ENCODE measurements at places on chromosomes 12 and 14. TPM values are rescaled to one million over a fixed set of nuclear protein-coding genes. Genes with fewer than 3 reads are reported as not detected.

The EVL gene
- total RNA-seq: 77.9 TPM

The CLEC14A gene
- 91.3 TPM for total RNA-seq

The SERPINA1 gene
- 1,581 TPM for total RNA-seq

The FBRSL1 gene
- total RNA-seq: 56.9 TPM

The HOXC9 gene
- total RNA-seq: not detected

The CAPS2 gene
- total RNA-seq: 11.9 TPM

The BEGAIN gene
- total RNA-seq: 1.3 TPM

The KCNC2 gene
- 0.06 TPM for total RNA-seq

DNA sequence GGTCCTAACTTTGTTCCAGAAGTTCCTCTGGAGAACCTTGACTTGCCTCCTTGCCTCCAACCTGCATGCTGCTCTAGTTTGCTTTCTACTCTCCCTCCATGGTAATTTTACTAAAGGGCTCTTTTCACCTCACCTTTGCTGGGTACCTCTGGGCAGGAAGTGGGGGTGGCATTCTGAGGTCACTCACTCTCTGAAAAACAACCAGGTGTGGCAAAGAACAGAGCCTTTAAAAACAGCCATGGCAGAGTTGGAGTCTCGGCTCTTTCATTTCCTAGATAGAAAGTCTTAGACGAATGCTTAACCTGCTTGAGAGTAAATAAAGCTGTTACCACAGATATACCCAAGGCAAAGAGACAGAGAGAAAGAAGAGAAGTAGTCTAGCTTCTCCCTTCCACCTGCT is 827.9 kb downstream of the BCL11B start:
- H3K4me3 ChIP-seq: no peak overlapping the region
- no peaks in the 10 kb centered on the region for H3K27me3 ChIP-seq
- no peaks in the 10 kb centered on the region for H3K4me1 ChIP-seq
- H3K36me3 ChIP-seq: no peaks in the 10 kb centered on the region

DNA sequence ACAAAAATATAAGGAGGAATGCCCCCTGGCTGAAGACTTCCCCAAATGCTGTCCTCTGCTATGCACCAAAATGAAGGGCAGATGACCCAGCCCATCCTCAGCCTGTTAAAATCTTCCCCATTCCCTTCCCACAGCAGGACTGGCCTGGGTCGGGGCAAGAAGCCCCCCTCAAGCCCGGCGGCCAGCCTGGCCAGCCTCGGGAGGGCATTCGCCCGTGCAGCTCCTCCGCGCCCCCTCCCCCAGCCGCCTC is 413 bp downstream of the RARG start:
- peak overlapping the region; percentile 44 for H3K4me3 ChIP-seq
- H3K36me3 ChIP-seq: peaks cover 4% of the 10 kb centered on the region
- H3K4me1 ChIP-seq: peaks cover 24% of the 10 kb centered on the region
- H3K27ac ChIP-seq: peak overlapping the region; percentile 87
- no peaks in the 10 kb centered on the region for H3K27me3 ChIP-seq

GRCh38 chr14:74824997-74825396 is 50.9 kb downstream of the PROX2 start:
- H3K27me3 ChIP-seq: no peaks in the 10 kb centered on the region
- DNase-seq: no peak
- no peak overlapping the region for H3K27ac ChIP-seq

DNA sequence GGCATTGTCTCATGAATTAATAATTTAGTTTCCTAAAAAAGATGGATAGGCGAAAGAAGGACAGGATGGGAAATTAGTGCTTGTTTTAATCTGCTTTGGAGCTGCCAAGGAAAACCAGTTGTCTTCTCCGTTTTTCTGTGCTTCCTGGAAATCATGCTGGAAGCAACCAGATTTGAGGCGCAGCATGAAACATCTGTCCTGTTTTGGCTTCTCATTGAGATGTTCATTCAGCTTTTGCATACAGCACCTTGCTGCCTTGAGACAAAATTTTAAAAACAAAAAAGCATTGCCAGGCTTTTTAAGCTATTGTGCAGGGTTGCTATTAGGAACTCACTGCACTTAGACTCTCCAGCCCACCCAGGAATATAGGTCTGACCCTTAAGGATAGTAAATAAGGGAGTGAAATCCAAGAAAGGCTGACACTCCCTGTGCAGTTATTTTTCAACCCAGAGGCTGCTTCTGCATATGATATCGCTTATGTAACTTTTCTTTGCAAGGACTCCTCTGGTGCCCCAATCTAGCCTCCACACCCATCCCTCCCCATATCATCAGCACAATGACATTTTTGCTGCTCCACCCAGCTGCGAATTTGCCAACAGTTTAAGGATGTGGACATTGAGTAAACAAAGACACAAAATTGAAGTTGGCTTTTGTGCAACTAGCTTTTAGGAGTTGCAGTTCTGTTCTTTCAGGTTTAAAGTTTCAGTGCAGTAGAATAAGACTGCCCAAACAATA is 46.9 kb upstream of the MDM1 start:
- H3K27ac ChIP-seq: no peak overlapping the region
- H3K4me3 ChIP-seq: no peak overlapping the region
- H3K27me3 ChIP-seq: no peaks in the 10 kb centered on the region

DNA sequence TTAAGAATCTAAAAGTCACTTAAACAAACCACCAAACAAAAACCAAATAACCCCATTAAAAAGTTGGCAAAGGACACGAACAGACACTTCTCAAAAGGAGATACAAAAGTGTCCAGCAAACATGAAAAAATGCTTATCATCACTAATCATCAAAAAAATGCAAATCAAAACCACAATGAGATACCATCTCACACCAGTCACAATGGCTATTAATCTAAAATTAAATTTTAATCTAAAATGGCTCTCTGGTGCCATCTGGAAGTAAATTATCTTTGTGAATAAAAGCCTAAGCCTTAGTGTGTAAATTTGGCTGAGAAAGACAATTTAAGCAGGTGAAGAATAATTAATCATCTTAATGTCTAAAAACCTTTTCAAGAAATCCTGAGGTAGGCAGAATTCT is 204.5 kb upstream of the PPFIA2 start:
- H3K4me3 ChIP-seq: no peak overlapping the region
- H3K36me3 ChIP-seq: no peaks in the 10 kb centered on the region
- no peaks in the 10 kb centered on the region for H3K4me1 ChIP-seq
- no peaks in the 10 kb centered on the region for H3K27me3 ChIP-seq

DNA sequence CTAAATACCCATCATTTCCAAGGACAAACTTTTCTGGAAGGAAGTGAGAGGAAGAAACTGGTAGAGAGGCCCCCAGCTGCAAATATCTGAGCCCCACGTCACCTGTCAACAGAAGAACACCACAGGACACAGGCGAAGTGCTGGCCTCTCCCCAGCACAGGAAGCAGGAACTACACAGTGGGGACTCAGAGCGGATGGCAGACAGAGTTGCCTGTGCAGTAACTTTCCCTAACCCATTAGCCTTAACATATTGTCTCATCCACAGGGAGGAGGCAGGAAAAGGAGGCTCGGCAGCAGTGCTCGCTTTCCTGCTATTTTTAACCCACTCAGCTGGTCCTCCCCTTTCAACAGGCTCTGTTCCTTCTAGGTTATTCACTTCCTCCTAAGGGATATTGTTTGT is 111.5 kb upstream of the TMPO start:
- H3K36me3 ChIP-seq: no peaks in the 10 kb centered on the region
- no peaks in the 10 kb centered on the region for H3K27me3 ChIP-seq
- H3K4me1 ChIP-seq: peaks cover 11% of the 10 kb centered on the region
- DNase-seq: no peak

- H3K27ac ChIP-seq: no peak overlapping the region
- DNase-seq: no peak
- no peaks in the 10 kb centered on the region for H3K4me1 ChIP-seq
- no peak overlapping the region for H3K4me3 ChIP-seq
Observed at GRCh38 chr12:110816779-110817178, 30.0 kb upstream of the CCDC63 start.

DNA sequence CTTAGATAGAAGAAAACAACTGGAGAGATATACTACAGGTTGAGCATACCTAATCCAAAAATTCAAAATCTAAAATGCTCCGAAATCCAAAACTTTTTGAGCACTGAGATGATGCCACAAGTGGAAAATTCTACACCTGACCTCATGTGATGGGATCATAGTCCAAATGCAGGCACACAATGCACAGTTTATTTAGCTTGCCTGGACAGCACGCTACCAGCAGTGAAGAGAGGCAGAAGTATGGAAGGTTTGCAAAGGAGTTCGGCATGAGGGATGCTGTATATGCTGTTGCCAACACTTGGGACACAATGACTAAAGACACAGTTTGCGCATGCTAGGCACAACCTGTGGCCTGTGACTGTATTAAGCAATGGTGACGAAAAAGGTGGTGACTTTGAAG is 58.1 kb upstream of the CAND1 start:
- no peak overlapping the region for H3K4me3 ChIP-seq
- H3K27me3 ChIP-seq: no peaks in the 10 kb centered on the region
- H3K27ac ChIP-seq: no peak overlapping the region
- no peaks in the 10 kb centered on the region for H3K36me3 ChIP-seq
- DNase-seq: no peak
- H3K4me1 ChIP-seq: no peaks in the 10 kb centered on the region

DNA sequence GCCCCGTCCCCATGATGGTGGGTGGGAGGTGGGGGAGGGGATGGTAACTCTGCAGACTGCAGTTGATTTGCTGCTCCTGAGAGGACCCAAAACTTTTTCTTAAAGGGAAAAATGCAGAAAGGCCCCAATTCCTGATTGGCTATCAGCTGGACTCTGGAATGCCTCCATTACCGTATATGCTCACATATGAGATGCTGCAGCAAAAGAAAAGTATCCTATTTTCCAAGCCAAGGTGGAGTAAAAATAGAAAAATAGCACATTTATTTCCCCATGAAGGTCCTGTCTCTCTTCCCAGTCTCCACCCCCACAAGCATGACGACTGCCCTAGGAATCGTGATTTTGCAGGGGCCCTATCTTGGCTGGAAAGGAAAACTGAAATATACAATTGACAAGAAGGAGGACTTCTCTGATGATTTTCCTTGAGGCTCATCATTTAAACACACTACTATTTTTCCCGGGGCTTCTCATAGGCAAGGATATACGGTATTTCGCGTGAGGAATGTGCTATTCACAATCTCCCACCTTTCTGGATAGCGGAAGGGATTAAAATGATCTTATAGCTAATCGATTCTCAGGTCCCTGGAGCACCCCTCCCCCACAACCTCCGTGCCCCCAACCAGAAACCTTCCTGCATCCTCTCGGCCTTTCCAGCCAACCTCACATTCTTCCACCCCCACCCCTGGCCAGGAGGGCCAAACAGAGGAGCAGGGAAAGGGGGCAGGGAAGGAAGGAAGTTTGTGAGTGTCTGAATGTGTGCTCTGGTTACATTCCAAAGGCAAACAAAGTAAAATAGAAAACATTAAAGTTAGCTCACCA is 138.9 kb upstream of the CCND2 start:
- peaks cover 9% of the 10 kb centered on the region for H3K4me1 ChIP-seq
- H3K36me3 ChIP-seq: no peaks in the 10 kb centered on the region
- no peaks in the 10 kb centered on the region for H3K27me3 ChIP-seq
- peak overlapping the region; percentile 46 for H3K27ac ChIP-seq
- DNase-seq: peak; percentile 73
- no peak overlapping the region for H3K4me3 ChIP-seq

DNA sequence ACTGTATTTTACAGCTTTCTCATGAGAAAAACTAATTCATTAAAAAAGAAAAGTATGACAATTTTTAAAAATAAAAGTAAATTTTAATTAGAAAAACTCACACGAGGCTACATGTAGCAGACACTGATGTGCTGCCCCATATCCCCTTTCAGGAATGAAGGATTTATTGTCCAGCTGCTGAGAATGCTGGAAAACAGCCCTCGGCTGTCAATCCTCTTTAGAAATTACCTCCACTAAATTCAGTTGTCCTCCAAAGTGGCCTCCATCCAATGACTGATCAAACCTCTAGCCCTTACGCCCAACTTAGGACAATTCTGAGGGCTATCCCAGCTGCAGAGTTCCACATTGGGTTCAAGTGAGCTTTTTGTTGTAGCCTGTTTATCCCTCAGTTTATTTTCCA is 29.8 kb upstream of the AP4S1 start:
- DNase-seq: no peak
- H3K27ac ChIP-seq: peak overlapping the region; percentile 40
- H3K4me1 ChIP-seq: peaks cover 4% of the 10 kb centered on the region
- H3K4me3 ChIP-seq: no peak overlapping the region

GRCh38 chr14:79098324-79098723 is 928.2 kb downstream of the NRXN3 start:
- H3K4me1 ChIP-seq: no peaks in the 10 kb centered on the region
- DNase-seq: no peak
- H3K36me3 ChIP-seq: no peaks in the 10 kb centered on the region
- H3K27me3 ChIP-seq: no peaks in the 10 kb centered on the region
- H3K4me3 ChIP-seq: no peak overlapping the region

DNA sequence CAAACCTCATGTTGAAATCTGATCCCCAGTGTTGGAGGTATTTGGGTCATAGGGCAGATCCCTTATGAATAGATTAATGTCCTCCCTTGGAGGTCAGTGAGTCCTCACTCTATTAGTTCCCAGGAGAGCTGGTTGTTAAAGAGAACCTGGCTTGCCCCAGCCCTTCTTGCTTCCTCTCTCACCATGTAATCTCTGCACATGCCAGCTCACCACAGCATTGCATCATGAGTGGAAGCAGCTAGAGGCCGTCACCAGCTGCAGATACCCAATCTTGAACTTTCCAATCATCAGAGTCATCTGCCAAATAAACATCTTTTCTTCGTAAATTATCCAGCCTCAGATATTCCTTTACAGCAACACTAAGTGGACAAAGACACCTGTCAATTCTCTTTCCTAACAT is 161.8 kb upstream of the IGF1 start:
- no peaks in the 10 kb centered on the region for H3K27me3 ChIP-seq
- no peaks in the 10 kb centered on the region for H3K4me1 ChIP-seq
- no peak for DNase-seq

- H3K4me1 ChIP-seq: peaks cover 30% of the 10 kb centered on the region
- no peak overlapping the region for H3K4me3 ChIP-seq
- no peaks in the 10 kb centered on the region for H3K36me3 ChIP-seq
- H3K27me3 ChIP-seq: no peaks in the 10 kb centered on the region
- peak overlapping the region; percentile 91 for H3K27ac ChIP-seq
- DNase-seq: peak; percentile 36
Observed at GRCh38 chr12:14258575-14258940, 106.9 kb upstream of the ATF7IP start.

- peak overlapping the region; percentile 94 for H3K27ac ChIP-seq
- DNase-seq: peak; percentile 97
- H3K4me1 ChIP-seq: peaks cover 67% of the 10 kb centered on the region
- no peaks in the 10 kb centered on the region for H3K27me3 ChIP-seq
- H3K36me3 ChIP-seq: peaks cover 27% of the 10 kb centered on the region
Observed at GRCh38 chr12:109462868-109463692, 14.0 kb downstream of the KCTD10 start.

- no peaks in the 10 kb centered on the region for H3K27me3 ChIP-seq
- no peaks in the 10 kb centered on the region for H3K4me1 ChIP-seq
- no peak overlapping the region for H3K4me3 ChIP-seq
- H3K36me3 ChIP-seq: no peaks in the 10 kb centered on the region
Observed at GRCh38 chr14:47220096-47220495, 455.3 kb downstream of the MDGA2 start.

Measured in lung (tissue), 17 donors.